Activated naive CD4-positive, alpha-beta T cell treated with anti-CD3 and anti-CD28 coated beads, Interleukin-2, amount 50 U/mL, for 72 hours (primary cell): ENCODE measurements at places on chromosomes 4 and X. TPM values are rescaled to one million over a fixed set of nuclear protein-coding genes. Genes with fewer than 3 reads are reported as not detected.

NAT8L gene
- not detected for total RNA-seq

MAGEB10 gene
- total RNA-seq = not detected

NLGN4X gene
- 1.1 TPM for total RNA-seq

SOWAHB gene
- total RNA-seq = not detected

C4orf50 gene
- total RNA-seq = 0.12 TPM

HSFX4 gene
- total RNA-seq = not detected
